Activated T-helper 2 cell treated with anti-CD3 and anti-CD28 coated beads, Interferon-gamma antibody, Interleukin-2, Interleukin-4, amounts not matched to agents 10 μg/mL and 5 μg/mL and 100 μg/mL, durations not matched to agents 14 hours and 24 hours and 36 hours (primary cell): ENCODE measurements at places on chromosomes 5 and 9. TPM values are rescaled to one million over a fixed set of nuclear protein-coding genes. Genes with fewer than 3 reads are reported as not detected.

GRCh38 chr5:169352901-169353300 is 52.0 kb upstream of the SLIT3 start:
- no peak for DNase-seq

DNA sequence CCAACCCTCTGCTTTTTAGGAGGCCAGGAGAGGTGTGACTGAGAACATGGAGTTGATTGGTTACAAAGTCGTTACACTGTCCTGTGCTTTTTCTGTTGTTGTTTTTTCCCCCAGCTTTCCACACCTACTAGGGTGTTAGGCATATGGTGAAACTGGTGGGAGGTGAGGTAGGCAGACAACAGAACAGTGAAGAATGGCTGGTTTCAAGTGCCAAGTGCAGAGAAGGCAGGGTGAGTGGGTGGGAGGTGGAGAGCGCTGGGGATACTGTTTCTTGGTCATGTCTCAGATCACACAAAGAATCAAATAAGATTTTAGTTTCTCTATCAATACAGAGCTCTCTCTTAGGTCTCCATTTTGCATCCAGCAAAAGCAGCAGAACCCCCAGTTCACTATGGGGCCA is 2.2 kb upstream of the SPTAN1 start:
- no peak for DNase-seq

GRCh38 chr9:94554439-94555331 is at the start of gene PCAT7:
PCAT7 (plus strand) TSS chr9:94555083.
- no peak for DNase-seq

- peak; percentile 30 for DNase-seq
These were observed 56.6 kb downstream of the ADAM19 start for GRCh38 chr5:157518963-157519362.

DNA sequence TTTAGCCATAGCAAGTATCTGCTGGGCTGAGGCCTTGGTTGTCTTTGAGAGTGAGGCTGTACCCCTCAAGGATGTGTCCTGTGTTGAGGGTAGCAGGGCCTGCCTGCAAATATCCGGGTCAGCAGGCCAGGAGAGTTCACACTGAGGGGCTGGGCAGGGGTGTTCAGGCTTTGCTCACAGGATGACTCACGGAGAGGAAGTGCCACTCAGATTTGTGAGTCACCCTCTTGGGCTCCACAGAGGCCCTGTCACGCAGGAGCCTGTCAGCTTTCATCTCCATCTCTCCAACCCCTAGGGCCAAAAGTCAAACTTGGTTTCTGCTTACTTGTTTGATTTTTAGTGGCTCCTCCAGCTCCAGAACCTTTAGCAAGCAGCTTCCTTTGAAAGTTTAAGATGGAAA is 211.5 kb downstream of the SEC61B start:
- peak; percentile 54 for DNase-seq

GRCh38 chr9:113720495-113720894 is 155.6 kb upstream of the ZNF618 start:
- no peak for DNase-seq

GRCh38 chr9:124132671-124133147 is 121.1 kb downstream of the LHX2 start:
- DNase-seq = no peak

GRCh38 chr9:25602400-25603044 is 75.7 kb downstream of the TUSC1 start:
- DNase-seq = no peak

DNA sequence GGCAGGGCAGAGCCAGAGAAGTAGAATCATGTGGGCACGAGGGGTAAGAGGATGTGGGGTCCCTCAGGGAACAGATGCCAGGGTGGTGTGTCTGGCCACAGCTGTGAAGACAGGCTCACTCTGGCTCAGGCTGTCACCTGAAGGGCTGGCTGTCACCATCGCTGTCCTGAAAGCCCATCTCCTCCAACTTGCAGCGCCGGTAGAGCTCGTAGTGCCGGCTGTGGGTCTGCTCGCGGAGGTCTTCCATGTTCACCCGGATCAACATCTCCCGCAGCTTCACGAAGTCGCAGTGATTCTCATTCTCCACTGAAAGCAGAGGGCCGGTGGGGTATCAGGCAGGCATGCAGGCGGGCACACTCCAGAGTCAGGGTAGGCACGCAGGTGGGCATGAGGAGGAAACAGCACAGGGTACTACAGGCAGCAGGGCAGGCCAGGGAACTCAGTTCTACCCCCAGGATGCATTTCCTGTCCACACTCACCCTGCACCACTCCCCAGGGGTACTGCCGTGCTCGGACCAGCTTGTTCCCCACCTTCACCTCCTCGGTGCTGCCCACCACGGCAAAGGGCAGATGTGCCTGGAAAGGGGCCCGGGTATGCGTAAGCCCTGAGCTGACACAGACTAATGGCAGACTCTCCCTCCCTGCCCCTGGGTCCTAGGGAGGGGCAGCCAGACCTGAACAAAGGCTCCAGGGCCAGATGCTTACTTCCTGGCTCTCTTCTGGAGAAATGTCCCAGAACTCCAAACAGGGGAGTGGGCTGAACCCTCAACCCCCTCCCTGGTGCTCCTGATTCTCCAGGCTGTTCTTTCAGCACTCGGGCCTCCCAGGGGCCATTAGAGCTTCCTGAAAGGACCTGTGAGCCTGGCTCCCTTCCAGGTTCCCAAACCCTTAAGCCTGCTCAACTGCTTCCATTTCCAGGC is 14.4 kb downstream of the CCNI2 start:
- no peak for DNase-seq

DNA sequence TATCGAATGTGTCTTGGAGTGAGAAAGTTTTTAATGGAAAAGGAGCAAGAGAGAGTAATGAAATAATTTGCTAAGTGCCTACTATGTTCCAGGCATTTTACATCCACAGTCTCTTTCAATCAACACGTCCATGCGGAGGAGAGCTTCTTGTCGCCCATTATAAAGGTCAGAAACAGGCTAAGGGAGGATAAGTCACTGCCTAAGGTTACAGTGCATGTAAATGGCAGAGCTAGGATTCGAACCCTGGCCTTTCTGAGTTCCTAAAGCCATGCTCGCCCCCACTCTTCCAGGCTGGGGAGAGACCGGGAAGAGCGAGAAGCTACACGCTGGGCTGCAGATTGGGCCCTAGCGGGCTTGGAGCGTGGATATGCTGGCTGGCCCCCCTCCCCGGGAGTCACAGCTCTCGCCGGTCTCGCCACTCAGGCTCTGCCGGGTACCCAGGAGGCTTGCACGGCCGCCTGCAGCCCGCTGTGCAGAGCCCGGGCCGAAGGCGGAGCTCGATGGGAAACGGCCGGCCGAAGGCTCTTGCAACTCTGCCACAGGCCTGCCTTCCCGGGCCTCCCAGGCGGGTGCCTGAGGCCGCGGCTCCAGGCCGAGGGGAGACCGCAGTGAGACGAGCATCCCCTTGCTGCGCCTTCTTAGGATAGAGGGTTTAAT is 775 bp upstream of the LHX2 start:
- no peak for DNase-seq

GRCh38 chr9:32403567-32404260 is 19.3 kb downstream of the ACO1 start:
- no peak for DNase-seq

DNA sequence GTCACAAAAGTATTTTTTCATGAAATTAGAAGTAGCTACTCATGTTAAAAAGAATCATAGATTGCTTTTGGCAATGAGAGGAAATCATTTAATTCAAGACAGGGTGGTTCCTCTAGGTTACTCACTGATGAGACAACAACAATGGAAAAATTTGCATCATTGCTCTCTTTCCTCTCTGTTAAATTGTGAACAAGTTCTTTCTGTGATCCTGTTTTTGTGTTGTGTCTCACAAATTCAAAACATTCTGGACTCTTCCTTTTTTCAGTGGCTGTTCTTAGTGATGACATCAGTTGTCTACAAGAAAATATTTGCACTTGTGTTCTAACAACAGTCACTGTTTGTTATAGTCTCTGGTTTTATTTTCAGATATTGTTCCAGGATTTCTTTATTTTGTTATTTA is 95.3 kb downstream of the XRCC4 start:
- no peak for DNase-seq

GRCh38 chr9:86788456-86788855 is 158.8 kb downstream of the GAS1 start:
- no peak for DNase-seq

GRCh38 chr5:15105799-15106393 is 234.3 kb upstream of the ANKH start:
- DNase-seq = no peak

DNA sequence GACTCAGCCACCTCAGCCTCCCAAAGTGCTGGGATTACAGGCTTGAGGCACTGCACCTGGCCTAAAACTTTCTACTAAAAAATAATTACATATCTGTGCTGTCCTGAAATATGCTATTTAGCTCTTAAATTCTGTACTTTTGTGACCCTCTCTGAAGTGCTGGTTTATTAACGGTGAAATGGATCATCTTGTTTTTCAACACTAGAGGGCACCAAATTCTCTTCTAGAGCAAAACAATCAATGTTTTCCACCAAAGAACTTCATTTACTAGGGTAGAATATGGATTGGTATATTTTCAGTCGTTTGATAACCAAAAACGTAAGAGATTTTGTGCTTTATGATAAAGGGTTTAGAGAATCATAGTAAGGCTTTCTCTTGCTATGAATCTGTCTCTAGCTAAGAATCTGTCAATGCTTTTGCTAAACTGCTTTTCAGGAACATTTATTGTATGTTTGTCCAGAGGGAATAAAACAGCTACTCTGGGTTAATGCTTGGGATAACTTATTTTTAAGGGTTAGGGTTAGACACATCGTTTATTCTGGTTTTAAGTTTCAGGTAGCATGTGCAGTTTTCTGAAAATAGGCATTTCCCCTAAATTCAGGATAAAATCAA is 63.6 kb downstream of the RNF180 start:
- DNase-seq = no peak

- no peak for DNase-seq
These were observed 11.1 kb upstream of the NADK2 start for GRCh38 chr5:36252722-36253365.

DNA sequence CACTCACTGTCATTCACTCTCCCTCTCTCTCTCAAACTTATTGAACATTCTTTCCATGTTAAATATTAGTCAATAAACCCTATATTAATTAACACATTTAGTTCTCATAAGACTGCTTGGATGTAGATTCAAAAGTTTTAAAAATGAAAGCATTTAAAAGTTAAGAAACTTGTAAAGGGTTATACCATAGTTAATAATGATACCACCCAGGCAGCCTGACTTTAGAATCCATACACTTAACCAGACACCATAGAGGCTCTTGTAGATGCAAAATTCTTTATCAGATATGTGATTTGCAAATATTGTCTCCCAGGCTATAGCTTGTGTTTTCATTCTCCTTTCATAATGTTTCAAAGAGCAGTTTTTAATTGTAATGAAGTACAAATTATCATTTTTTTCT is 335.8 kb upstream of the ACTBL2 start:
- DNase-seq = no peak

GRCh38 chr9:124950050-124950718 is 9.3 kb upstream of the GOLGA1 start:
- no peak for DNase-seq

- no peak for DNase-seq
These were observed 4.9 kb upstream of the PSAT1 start for GRCh38 chr9:78292026-78292425.

DNA sequence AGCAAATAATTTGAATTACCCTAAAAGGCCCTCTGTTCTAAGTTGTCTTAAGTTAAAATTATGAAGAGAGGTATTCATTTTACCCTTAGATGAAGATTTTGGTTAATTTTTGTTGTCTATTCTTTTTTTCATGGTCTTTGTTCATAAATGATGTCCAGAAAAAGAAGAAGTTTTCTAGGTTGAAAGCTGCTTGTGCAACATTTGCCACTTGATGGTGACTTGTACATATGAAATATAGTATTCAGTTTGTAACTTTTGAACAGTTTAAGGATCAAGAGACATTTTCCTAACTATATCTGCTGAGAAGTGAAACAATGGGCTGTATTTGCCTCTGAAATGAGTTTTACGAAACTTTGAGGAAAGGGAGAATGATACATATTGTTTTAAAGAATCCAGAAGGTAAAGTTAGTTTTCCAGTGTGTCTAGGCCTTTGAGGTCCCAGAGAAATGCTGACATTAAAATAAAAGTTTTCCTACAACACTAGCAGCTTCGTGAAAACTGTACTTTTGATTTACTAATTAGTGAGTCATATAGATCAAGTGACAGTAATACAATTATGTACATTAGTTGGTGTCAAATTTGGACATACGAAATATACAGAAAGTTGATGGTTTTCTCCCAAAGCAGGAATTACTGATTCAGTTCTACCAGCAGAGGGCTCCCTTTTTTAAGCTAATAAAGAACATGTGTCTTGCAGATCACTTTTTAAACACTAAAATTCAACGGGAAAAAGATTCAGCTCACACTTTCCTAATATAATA is 70.5 kb downstream of the PIK3R1 start:
- DNase-seq = no peak

- no peak for DNase-seq
These were observed 567.9 kb downstream of the CDH9 start for GRCh38 chr5:26470439-26470838.

DNA sequence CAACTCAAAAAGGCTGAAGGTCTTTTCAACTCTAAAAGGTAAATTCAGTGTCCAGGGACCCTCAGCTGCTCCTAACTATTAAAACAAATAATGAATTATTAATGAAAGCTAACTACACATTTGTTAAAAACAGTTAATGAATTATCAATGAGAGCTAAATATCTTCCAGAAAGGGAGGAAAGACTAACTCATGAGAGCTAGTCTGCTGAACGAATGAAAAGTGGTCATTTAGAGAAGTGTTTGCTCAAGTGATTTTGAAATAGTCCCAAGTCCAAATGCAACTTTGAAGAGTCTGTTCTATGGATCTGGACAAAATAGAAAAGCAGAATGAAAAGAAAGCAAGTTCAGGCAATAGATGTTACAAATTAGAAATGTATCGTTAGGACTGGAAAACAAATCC is 133.9 kb upstream of the SPEF2 start:
- DNase-seq = no peak

GRCh38 chr5:108629779-108630528 is 117.7 kb upstream of the FER start:
- DNase-seq = no peak

DNA sequence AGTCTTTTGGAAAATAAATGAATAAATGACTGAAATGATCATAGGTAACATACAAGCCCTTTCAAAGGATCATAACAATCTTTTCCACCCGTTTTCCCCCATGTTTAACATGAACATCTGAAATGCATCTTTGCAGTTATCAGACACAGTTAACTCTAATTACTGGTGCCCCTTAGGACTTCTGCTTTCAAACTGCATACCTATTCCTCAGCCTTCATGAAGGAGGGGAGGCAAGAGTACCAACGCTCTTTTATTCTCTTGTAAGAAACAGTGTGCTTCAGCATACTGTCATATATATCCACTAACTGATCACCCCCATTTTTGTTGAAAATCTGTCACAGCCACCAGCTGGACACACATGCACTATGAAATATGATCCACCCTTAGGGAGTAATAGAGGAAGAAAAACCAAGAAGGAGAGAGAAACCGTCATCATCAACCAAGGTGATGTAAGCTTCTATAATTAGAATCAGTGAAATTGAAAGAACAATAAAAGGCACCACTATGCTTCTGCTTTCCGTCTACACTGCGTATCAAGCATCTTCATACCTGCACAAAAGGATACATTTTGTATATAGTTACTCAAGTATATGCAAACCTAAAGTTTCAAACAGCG is 98.7 kb downstream of the RAPGEF6 start:
- no peak for DNase-seq

GRCh38 chr9:105414947-105415661 is 32.7 kb upstream of the FSD1L start:
- DNase-seq = peak; percentile 29

The ASTN2 gene
- 2.7 and 4.0 TPM in 2 replicates for total RNA-seq

The EGFL7 gene
- 2.6 and 2.8 TPM in 2 replicates for total RNA-seq

The ORM2 gene
- total RNA-seq = not detected in 2 replicates

The NSUN2 gene
- 124 and 125 TPM in 2 replicates for total RNA-seq

The KIF27 gene
- total RNA-seq = 2.3 and 2.7 TPM in 2 replicates

The ADRA1B gene
- total RNA-seq = not detected in 2 replicates
